ENCODE measurements at places on chromosomes 2 and 18.
A peak's percentile ranks its signal among the peaks of the same experiment; 100 is the strongest.

DNA sequence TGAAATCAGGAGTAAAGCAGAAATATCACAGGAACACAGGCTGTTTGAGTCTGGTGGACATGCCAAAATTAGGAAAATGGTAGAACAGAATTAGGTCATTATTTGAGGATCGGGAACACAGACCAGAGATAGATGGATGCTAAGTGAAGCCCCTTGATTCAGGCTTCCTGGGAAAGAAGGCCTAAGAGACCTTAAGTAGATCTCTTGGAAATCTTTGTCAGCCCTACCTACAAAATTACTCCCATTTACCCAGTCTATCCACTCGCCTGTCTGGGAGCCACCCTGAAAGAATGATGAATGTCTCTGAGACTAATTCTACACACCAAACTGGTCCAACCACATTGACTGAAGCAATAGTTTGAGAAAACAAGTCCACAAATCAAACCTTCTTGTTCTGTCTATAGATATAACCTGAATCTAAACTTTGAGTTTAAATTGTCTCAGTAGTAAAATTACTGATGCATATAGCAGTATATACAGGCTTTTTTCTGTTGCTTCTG lies 36.6 kb upstream of the TANK start:
- no peak for DNase-seq

DNA sequence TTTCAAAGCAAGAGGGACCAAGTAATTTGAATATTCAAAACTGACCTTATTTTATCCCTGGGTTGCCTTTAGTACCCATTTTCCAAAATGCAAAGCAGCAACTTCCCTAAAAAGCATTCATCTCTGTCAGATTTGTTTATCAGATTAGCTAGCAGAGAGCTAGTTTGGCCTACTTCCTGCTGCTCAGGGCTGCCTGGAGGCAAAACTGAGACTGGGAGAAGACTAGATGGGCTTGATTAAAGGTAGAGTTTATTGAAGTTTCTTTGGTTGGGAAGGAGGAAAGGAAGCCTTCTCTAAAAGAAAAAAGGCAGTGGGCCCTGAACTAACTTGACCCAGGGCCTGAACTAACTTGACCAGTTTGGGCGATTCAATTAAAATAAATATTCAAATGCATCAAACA lies 426.1 kb upstream of the FAM98A start:
- no peak for DNase-seq

DNA sequence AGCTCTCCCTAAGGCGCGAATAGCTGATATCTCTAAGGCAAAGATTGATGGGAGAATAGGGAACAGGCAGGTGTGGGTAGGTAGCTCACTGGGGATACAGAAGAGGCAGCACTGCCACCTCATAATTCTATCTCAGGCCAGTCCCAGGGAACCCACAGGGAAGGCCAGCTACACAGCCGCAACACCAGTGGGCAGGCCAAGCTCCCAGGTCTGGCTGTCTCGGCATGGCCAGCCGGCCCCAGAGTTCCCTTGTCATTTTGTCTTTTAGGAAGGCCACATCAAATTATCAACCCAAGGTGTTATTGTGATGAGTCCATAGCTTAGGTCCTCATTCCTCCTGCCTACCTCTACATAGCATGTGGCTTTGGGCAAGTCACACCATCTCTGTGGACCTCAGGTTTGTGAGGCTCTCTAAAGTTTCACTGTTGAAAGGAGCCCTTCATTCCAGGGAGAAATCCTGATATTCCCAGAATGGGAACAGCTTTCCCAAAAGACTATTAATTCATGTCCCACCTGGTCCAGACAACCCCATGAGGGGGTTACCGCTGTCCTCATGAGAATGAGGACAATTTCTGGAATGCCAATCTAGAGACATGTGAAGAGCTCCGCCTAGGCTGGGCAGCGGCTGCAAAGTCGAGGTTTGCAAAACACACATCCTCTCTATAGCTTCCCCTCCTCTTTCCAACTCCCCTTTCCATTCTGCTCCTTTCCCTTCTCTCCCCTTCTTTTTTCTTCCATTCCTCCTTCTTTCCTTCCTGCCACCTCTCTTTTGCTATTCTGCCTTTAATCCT lies 287.1 kb upstream of the ID2 start:
- DNase-seq: no peak

- DNase-seq: no peak
Measured at GRCh38 chr2:232667989-232668583, 29.0 kb upstream of the GIGYF2 start.

GRCh38 chr2:169012812-169013627 lies 18.1 kb downstream of the ABCB11 start:
- DNase-seq: no peak

DNA sequence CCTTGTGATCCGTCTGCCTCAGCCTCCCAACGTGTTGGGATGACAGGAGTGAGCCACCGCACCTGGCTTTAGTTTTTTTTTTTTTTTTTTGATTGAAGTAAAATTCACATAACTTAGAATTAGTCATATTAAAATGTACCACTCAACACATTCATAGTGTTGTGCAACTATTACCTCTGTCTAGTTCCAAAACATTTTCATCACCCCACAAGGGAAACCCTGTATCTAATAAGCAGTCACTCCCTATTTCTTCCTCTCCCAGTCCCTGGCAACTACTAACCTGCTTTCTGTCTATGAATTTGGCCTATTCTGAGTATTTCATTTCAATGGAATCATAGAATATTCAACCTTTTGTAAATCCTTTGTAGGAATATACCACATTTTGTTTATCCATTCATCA lies 123.9 kb upstream of the FAM117B start:
- DNase-seq: no peak

GRCh38 chr18:76425146-76426131 lies 69.6 kb downstream of the ZNF516 start:
- no peak for DNase-seq

DNA sequence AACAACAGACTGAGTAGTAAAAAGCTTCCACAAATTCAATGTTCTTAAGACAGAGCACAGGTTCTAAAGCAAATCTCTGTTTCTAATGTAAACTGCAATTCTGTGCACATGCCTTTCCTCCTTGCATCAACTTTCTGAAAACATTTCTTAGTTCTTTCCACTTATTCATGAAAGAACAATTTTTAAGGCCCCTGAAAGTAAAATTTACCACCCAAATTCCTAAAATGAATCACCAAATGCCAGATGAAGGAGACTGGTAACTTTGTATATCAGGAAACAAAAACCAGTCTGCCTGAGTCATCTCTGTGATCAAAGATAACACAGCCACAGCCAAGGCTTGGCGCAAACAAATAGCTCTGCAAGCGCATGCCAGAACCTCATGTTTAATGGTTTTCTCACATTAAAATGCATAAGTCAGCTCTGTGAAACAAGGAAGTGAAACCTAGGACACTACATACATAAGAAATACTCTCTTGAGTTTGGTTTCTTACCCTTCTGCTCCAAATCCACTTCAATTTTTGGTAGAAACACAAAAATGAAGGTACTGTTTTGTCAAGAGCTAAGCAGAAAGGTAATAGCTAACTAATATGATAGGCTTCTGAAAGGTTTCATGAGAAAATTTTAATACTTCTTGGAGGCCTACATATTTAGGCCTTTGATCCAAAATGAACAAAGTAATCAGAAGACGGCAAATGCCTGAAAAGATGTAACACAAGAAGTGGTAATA lies 169.4 kb downstream of the THADA start:
- DNase-seq: peak; percentile 38

DNA sequence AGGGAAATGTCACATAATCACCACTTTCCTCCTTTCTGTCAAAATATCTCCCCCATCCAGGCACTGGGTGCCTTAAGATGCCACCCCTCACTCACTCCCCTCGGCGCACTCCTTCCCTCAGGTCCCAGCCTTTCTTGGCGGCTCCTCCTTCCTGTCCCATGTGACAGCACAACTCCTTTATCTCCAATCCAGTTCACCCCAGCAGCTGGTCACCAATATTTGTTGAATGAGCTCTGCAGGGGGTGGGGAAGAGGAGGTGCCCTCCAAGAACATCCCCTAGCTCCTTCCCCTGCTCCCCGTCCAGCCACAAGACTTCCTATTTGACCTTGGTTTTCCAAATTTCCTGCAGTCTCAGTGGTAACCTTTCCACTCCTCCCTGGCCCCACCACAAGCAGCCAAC lies 31.6 kb upstream of the ID2 start:
- no peak for DNase-seq

- no peak for DNase-seq
Measured at GRCh38 chr2:236998758-236999157, 86.9 kb upstream of the COPS8 start.

DNA sequence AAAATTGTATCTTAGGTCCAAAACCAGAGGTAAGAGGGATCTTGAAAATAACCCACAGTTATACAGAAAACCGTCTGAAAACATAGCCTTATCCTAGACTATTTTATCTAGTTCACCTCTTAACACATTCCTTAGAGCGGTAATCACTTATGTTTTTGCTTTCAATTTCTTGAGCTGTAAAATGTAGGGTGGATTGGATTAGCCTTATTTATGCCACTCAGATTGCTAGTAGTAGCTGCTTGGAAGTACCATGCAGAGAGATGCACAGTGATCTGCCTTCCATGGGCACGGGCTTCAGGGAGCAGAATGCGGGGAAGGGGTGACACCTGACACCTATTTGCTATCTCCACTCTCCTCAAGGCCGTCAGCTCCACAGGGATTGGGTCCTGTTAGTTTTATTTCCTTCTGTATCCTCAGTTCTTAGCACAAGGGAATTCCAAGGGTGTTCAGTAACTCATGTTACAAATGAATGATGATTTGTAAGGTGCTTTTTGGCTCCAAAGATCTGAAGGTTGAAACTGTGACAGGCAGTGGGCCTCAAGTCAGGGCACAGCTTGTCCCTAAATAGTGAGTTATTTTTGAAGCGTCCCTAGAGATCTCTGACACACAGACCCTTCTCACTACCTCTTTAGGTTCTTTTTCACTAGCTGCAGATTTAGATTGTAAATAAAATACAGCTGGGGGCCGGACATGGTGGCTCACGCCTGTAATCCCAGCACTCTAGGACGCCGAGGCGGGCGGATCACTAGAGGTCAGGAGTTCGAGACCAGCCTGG lies 64.0 kb upstream of the PMAIP1 start:
- no peak for DNase-seq

DNA sequence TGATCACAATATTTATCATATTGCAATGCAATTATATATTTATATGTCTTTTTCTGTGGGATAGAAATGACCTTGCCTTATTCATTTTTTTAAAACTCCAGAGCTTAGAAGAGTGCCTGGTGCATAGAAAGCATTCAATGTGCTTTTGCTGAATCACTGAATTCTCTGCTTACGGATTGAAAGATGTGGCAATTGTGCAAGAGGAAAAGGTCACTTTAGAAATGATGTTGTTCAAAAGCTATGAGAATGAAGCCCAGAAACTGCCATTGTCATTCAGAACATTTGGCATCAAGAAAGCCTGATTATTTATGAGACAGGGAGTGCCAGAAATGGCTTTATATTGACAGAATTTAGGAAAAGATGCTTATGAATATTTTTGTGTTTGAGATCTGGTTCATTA lies 678.6 kb upstream of the CDH2 start:
- DNase-seq: no peak

GRCh38 chr2:203690441-203691047 lies 15.9 kb upstream of the CD28 start:
- DNase-seq: no peak

DNA sequence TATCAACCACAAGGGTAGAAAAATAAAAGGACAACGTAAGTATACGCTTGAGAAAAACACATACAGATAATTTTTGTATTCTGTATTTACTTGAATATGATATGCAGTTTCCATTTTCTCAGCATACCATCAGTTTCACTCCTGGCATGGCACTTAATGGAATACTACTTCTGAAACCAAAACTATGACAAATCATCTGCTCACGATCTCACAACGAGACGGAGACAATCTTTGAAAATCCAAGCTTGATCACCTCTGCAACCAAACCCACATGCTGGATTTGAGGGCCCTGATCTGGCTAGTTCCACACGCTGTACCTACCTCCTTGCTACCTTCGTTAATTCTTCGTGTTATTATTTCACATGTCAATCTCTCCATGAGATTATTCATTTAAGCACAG lies 387.6 kb downstream of the NBAS start:
- no peak for DNase-seq

GRCh38 chr2:60441800-60442199 lies 111.7 kb downstream of the BCL11A start:
- no peak for DNase-seq

DNA sequence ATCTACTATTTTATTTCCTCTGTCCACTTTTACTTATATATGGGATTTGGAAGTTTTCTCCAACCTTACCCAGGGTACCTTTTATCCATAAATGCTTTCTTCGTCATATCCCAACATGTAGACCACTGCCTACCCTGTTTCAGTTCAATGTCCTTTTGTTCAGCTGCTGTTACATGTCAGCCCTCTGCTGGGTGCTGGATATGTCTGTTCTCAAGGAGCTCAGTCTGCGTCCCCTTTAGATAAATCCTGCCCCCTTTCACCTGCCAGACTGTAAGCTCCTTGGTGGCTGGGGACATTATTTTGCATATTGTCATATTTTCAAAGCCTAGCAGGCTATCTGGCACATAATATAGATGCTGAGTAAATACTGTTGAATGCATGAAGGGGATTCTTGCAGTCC lies 53.2 kb downstream of the NEMP2 start:
- no peak for DNase-seq

- DNase-seq: no peak
Measured at GRCh38 chr2:62938126-62938525, 112.5 kb upstream of the OTX1 start.

DNA sequence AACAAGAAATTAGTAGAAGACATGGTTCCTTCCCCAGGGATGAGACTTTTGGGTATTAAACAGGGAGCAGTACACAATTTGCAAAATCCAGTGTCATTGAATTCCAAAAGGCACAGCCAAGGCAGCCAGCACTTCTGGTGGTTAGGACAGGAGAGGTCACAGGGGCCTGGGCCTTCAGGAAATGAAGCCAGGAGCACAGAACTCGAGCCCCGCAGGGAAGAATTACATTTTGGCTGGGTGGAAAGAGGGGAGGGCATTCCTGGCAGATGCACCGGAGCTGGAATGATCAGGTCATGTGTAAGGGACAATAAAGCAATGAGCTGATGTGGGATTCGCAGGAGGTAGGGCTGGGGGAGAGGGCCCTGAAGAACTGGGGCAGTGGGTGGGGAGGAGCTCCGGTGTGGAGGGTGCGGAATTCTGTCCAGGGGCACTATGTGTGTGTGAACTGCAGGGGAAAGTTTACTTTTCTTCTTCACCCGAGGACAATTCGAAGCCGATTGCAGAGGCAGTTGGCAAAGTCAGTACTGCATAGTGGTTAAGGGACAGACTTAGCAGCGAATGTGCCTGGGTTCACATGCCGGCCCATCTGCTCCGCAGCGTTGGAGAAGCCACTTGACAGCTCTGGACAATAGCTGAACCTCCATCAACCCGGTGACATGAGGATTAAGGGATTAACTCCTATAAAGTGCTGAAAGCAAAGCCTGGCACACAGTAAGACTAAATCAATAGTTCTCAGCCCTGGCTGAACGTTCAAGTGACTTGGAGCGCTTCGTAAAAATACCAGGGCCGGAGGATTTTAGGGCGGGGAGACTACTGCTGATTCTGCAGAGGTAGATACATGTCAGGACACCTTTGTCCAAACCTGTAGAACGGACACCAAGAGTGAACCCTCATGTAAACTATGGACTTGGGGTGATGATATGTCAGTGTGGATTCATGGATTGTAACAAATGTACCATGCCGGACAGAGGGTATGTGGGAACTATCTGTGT lies 36.4 kb downstream of the ALPK2 start:
- no peak for DNase-seq

Measured in NCI-H446 treated with DMSO at 0.1 percent for 48 hours (cell line).